ENCODE measurements at places on chromosomes 2 and 18.

DNA sequence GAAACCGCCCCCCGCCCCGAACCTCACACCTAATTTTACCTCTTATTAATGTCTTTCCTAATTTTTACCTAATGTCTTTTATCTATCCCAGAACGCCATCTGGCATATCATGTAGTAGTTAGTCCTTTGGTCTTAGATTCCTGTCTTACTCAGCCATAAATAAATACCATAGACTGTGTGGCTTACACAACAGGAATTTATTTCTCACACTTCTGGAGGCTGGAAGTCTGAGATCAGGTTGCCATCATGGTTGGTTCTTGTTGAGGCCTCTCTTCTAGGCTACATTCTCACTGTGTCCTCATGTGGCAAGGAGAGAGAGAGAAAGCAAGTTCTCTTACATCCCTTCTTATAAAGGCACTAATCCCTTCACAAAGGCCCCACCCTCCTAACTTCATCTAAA, 46.8 kb downstream of the RHBDD1 start:
- no peak for DNase-seq

DNA sequence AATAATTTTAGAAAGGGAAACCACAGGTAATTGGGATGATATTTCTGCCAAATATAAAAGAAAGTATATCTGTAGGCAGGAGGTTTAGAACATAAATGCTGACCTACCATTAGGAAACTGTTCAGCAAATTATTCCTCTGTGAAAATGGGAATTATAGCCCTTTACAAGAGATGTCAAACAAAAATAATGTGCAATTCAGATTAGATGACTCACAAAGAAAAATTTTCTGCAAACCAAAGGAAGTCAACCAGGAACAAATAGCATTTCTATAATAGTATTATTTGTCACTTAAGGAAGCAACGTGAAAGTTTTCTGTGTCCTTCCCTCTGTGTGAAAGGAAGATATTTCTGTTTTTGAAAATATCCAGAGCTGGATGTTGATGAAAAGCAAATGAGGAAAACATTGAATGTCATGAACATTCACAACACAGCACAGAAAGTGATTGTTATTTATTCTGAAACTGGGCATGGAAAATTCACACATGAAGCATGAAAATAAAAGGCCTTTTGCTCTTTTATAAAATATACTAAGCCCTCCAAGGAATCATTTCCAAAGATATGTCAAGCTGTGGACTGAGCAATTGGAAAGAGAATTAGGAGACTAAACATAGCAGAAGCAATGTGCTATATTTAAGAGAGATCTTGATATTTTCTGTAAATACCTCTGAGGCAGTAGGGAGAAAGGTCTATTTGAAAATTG, 57.9 kb upstream of the SPHKAP start:
- DNase-seq, result no peak

DNA sequence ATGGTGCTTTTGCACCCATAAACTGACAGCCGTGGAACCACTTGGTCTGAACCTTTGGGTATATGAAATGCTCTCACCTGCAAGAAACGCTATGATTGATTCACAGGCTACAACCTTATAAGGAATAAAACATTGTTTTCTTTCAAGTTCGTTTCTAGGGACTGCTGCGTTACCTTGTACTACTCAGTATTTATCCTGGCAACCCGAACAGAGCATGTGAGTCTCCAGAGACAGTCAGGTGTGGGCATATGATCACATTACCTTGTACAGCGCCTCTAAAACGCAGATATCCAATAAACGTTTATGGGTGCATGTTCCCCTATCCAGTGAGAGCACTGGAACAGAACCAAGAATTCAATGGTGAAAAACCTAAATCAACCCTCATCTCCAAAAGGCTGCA, 1.7 kb downstream of the CCBE1 start:
- no peak for DNase-seq

DNA sequence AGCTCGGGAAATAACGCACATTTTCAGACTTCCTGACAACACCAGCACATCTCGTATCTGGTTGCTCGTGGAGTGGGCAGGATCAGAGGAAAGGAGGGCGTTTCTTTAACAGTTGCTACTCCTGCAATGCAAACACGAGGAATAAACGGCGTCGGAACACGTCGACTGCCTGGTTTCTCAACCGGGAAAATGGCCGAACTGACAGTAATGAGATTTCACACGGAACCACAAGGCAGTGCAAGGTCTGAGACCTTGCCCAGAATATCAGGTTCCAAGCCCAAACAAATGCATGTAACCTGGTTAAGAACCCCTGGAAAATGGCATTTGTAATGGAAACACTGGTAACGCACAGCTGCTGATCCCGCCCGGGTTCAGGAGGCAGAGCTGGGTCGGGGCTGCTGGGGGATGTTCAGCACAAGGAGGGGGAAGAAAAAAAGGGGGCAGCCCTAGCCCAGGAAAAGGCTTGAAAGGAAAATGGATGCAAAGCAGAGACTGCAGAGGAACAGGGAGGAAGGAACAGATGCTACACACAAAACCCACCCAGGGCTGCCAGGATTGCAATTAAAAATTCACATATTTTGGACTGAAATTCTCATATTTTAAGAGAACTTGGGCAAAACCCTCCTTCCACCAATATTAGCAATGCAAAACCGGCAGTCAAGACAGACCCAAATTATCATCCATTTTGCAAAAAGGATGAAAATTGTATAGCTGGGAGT, 61.6 kb upstream of the KLHL29 start:
- DNase-seq, result no peak

DNA sequence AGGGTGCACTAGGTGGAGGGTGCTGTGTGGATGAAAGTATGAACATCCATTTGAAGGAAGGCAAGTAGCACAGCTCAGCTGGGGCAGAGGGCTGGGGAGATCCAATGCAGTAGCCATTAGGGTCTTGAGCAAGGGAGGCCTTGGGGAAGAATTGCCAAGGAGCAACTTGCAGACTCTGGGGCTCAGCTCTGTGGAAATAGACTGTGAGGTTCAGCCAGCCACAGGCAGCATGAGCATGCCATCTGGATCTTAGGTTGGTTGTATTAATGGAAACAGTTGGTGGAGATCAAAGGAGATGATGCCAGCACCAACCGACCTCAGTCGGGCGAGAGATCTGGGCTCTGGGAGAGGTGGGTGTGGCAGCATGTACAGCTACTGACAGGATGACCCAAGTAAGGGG, 5.6 kb downstream of the ZAP70 start:
- no peak for DNase-seq

GRCh38 chr2:164388511-164388910, 232.8 kb downstream of the GRB14 start:
- DNase-seq, result no peak

DNA sequence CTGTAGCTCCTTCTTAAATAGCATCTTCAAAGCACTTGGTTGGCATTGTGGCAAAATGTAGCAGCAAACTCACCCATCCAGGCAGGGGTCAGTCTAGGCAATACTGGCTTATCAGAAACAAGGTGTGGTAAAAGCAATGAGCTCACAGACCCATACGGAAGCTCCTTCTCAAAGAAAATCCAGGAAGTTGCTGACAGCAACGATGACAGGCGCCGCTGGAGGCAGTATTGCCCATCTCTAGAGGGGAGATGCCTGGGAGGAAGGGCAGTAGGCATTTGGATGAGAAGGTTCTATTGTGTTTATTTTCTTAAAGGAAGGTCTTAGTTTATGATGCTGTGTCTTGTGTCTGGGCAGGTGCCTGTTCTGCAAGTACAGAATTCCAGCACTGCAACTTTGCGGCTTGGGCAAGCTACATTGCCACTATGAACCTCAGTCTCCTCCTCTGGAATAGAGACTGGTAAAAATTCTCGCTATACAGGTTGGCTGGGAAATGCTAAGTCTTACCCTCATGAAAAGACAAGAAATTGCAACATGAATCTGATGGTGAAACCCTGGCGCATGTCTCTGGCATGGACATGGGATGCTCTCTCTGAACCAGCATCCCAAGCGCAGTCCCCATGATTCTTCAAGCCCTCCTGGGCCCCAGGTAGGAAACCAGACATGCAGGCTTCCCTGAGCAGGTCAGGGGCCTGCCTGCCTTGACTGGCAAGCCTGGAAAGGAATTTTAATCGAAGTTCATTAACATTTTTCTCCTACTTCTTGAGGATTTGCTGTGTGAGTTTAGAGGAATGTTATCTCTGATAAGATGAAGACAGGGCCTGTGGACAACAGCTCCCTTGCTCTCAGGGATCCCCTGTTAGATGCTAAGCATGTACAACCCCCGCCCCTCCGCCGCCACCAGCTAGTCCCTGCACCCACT, 156.0 kb downstream of the TFCP2L1 start:
- DNase-seq, result no peak

GRCh38 chr2:26008851-26009566, 24.9 kb upstream of the RAB10 start:
- DNase-seq, result no peak

GRCh38 chr2:66682476-66682875, 247.6 kb downstream of the MEIS1 start:
- DNase-seq, result no peak

GRCh38 chr2:71609029-71609428, 155.7 kb downstream of the DYSF start:
- no peak for DNase-seq

DNA sequence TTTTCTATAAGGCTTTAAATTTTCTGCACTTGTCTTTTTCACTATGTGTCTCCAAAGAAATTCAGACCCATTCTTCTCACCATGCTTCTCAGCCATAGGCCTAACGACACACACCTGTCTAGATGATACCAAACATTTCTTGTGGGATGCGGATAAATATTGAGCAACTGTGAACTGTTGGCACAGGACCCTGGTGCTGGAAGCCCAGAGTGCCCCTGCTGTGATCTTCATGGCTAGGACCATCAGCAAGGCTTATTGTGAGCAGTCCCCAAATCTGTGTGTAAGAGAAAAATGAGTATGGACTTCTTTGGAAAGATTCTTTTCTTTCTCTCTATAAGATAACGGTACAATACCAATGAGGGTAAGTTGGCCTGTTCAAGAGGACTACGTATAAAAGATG, 54.1 kb upstream of the NCK2 start:
- DNase-seq, result no peak

DNA sequence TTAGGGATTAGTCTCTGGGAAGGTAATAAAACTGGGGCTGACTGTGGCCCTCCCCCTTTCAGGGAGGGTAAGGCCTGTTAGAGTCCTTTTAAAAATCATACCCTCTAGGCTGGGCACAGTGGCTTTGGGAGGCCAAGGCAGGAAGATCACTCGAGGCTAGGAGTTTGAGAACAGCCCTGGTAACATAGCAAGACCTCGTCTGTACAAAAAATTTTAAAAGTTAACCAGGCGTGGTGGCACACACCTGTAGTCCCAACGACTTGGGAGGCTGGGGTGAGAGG, 118.7 kb downstream of the STPG4 start:
- DNase-seq, result no peak
